Activated CD4-positive, alpha-beta T cell treated with anti-CD3 and anti-CD28 coated beads, Interleukin-10, Interleukin-2, amounts not matched to agents 100 ng/mL and 50 ng/mL, durations not matched to agents 16 hours and 8 hours (primary cell): ENCODE measurements at places on chromosomes 7 and 10.
A peak's percentile ranks its signal among the peaks of the same experiment; 100 is the strongest.

GRCh38 chr10:104899779-104900178 is 258.7 kb downstream of the SORCS3 start:
- DNase-seq, result no peak

GRCh38 chr10:27723436-27723835 is 22.2 kb downstream of the MKX start:
- DNase-seq, result no peak

DNA sequence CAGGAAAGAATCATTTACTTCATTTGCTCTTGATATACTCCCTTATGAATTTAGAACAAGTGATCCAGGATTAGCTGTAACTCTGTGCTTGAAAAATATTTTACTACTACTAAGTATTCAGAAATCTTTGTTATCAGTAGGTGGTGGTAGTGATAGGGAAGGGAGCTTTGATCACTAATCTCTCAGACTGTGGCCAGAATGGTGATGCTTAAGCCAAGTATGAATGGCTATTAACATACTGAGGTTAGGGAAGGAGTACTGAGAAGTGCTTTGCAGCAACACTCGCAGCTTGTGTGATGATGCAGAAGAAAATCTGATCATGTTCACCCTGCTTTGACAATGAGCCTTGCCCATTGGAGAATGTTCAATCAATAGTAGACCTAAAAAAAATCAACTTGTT is 29.3 kb downstream of the AP3M1 start:
- no peak for DNase-seq

DNA sequence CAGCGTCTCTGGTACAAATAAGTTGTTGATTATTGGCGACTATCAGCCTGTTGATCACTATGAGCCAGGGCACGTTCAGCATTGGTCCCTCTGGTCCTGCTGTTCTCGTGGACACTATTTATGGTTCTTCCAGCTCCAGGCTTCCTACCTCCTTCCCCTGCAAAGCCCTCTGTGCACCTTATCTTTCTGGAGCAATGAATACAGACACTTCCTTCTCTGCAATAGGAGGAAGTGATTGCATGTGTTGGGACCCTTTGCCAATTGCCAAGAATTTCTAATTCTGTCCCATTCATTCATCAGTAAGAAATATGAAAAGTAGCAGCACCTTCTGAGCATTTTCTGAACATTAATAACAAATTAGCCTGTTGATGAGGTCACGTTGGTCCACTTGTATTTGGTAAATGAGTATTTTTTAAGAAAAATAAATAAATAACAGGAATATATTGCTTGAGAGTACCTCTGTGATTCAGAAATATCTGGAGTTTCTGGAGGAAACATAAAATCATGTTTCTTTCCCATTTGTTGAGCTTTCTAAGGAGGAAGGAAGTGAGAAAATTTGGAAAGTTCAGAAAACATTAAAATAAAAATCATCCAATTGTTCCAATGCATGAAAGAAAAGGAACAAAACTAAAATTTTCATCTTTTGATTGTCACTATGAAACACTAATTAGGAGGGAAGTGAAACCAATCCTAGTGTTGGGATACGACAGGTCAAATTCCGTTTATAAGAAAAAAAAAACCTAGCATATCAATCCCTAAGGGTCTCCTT is 259.1 kb upstream of the KLF6 start:
- no peak for DNase-seq

GRCh38 chr10:45374350-45375052 is 485 bp downstream of the ALOX5 start:
- DNase-seq, result no peak

DNA sequence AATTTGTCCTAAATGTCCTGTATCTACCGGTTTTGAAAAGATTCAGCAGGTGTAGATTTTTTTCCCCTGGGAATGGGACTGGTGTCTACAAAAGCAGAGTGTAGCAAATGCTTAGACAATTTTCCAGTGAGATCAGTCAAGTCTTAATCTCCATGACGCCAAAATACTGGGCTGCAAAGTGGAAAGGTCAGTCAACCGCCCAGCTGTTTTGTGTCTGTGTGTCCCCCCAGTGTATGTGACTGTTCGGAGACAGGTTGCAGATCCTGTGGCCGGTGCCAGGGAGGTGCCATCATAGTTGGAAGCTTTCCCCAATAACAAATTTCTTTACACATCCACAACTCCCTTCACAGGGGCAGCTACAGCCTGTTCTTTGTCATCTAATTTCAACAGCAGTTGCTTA is 263.8 kb downstream of the ARHGAP12 start:
- DNase-seq, result no peak

GRCh38 chr10:35355971-35356724 is 19.8 kb downstream of the CCNY start:
- DNase-seq, result peak; percentile 76

DNA sequence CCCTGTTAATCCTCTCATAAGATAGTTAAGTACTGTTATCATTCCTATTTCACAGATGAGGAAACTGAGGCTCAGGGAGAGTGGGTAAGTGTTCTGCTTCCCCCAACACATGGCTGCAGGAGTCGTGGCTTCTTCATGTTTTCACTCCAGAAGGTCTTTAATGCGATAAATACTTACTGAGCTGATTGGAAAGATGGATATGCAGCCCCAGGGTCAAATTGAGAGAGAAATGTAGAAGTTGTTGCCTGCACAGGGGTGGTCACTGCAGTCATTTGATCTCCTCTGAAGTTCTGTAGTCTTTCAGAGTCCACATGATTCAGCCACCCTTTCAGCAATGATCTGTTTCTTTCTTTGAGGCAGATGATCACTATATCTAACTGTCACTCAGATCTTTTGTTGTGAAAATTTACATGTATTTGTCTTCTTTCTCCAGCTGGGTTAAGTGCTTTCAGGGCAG is 29.3 kb downstream of the CRCP start:
- DNase-seq, result no peak

GRCh38 chr7:135697276-135698049 is 30.5 kb downstream of the SLC13A4 start:
- DNase-seq, result no peak

- DNase-seq, result peak; percentile 55
Measured at GRCh38 chr10:130018265-130018664, 54.2 kb upstream of the EBF3 start.

GRCh38 chr10:132555648-132556575 is 18.3 kb downstream of the INPP5A start:
- no peak for DNase-seq

DNA sequence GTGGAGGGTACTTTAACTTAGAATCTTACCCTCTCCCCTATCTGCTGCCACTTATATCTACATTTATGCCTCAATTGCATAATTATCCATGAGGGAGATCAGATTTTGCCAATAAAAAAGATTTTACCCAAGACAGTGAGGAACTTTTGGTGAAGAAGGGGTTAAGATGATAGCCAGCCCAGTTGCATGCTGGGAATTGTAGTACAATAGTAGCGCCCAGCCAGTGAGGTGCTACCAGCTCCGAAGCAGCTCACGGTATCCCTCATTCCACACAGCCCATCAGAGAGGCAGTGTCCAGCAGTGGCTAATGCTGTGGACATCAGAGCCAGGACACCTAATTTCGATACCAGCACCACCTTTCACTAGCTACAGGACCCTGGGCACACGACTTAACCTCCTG is 5.9 kb upstream of the LGI1 start:
- DNase-seq, result no peak

GRCh38 chr7:30694218-30694745 is 12.0 kb upstream of the CRHR2 start:
- DNase-seq, result no peak

DNA sequence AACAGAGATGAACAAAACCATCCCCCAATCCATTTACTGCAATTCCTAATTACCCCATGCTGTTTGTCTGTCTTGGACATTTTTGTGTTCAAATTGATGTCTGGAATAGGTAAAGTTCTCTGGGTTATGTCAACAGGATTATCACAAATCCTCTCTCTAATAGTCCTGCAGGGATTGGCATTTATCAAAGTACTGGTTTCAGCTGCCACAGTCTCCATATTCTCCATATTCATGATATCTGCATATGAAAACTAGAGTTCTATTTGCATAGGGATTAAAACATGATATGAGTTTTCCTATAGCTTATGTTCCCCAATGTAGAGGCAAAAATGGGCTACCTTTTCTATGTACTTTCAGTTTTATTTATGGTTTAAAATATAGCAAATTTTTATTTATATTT is 355.8 kb downstream of the ADRA2A start:
- DNase-seq, result no peak
